ENCODE measurements at places on chromosomes 6 and 20. TPM values are rescaled to one million over a fixed set of nuclear protein-coding genes. Genes with fewer than 3 reads are reported as not detected.

DOK5 gene
- polyA plus RNA-seq, result 12.9 TPM

PTGIS gene
- polyA plus RNA-seq, result 19.9 TPM

GJE1 gene
- polyA plus RNA-seq, result not detected

PRSS16 gene
- polyA plus RNA-seq, result 0.36 TPM

WFDC10B gene
- polyA plus RNA-seq, result not detected

LY6G6F gene
- polyA plus RNA-seq, result not detected

GLO1 gene
- 109 TPM for polyA plus RNA-seq

TCF15 gene
- polyA plus RNA-seq, result 7.4 TPM

All from right cardiac atrium (tissue), 5 donors.